AML-193 (cell line): ENCODE measurements at places on chromosomes 12 and 14.
A peak's percentile ranks its signal among the peaks of the same experiment; 100 is the strongest.

DNA sequence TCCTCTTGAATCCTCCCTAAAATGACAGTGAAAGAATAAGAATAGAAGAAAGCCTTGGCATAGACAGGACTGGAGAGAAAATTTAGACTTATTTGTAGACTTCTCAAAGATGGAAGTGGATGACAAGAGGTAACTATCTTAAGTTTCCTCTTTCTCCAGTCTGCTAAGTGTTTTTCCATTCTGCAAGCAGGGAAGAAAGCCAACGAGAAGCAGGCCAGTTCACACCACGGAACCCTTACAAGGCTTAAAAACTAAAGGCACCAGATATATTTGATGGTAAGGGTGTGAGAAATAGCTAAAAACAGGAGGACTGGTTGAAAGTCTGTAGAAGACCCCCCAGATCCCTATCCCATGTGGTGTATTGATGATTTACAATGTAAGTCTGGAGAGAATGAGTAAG lies 82.9 kb upstream of the GPHB5 start:
- no peak for DNase-seq

GRCh38 chr12:91628656-91629055 lies 446.0 kb upstream of the DCN start:
- no peak for DNase-seq

DNA sequence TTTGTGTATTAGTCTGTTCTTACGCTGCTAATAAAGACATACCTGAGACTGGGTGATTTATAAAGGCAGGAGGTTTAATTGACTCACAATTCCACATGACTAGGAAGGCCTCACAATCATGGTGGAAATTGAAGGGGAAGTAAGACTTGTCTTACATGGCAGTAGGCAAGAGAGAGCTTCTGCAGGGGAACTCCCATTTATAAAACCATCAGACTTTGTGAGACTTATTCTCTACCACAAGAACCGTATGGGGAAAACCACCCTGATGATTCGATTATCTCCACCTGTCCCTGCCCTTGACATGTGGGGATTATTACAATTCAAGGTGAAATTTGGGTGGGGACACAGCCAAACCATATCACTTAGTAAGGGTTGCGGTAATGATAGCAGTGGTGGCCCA lies 833.1 kb downstream of the FLRT2 start:
- DNase-seq, result no peak

DNA sequence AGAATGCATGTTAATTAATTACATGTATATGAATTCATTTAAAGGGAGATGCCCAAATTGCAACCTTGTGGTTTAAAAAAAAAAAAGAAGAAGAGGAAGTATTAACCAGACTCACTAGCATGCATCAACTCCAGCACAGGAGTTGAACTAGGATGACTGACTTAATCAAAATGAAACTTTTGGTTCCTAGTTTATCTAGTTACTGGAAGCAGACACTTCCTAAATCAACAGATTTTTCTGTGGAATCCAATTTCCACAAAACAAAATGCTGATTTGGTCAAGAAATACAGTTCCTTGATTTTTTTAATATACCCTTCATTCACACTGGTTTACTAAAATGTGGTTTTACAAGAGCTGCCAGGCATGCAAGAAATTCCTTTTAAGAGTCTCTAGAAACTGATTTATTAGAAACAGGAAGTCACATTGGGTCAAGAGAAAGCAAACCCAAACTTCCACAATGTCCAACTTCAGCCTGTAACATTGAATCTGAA lies 41.6 kb downstream of the ITPR2 start:
- DNase-seq, result peak; percentile 43

- no peak for DNase-seq
Measured at GRCh38 chr14:55190906-55191202, 531 bp downstream of the DLGAP5 start.

- no peak for DNase-seq
Measured at GRCh38 chr14:69711065-69711464, 55.9 kb upstream of the SRSF5 start.

DNA sequence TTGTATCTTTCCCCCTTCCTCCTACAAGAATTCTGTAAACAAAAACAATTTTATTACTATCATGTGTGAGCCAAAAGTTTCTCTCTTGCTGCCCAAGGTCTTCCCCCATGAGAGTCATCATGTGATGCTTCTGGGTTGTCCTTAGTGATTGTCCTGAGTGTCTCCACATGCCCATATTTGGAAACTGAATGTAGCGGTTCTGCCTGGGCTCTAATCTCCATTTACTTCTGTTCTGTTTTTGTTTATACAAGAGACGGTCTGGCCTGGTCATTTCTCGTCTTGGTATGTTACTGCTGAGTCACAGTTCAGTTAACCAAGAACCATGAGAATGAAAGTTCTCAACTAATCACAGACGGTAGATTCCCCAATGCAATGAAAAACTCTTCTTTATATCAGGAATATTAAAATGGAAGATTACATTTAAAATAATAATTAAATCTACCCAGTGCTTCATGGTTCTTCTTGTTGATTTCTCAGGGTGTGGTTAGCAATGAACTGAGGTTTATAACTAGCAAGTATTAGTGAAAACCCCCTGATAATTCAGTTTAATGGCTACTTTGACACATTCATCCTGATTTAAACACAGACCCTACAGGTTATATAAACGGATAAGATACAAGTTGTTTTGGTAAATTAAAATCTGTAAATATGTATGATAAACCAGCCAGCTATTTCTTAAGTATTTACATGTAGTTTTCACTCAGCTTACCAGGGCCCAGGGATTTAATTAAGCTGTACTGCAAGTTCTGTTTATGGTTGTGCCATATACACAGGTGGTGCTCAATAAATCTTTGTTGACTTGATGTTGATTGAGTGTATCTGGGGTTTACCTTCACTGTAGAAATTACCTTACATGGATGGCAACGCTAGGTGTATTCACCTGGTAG lies 81.1 kb downstream of the PELI2 start:
- no peak for DNase-seq

- no peak for DNase-seq
Measured at GRCh38 chr12:46480316-46480715, 107.7 kb upstream of the SLC38A2 start.

DNA sequence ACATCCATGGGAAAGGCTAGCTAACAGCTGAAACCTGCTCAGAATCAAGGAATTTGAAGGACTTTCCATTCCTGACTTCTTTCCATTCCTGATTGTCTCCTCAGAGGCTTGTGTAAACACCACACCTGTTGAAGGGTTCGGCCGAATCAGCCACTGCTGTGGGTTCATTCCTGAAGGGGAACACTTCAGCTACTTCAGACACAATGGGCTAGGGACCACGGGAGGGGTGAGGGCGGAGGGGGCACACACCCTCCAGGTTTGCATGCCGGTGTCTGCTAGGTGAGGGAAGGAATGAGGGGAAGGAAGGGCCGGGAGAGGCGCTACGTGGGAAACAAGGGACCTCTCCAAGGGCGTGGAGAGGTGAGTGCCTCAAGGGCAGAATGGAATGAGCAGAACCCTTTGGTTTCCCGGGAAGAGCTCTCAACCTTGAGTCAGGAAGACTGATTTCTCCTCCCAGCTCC lies 1.3 kb downstream of the GPRC5A start:
- no peak for DNase-seq

DNA sequence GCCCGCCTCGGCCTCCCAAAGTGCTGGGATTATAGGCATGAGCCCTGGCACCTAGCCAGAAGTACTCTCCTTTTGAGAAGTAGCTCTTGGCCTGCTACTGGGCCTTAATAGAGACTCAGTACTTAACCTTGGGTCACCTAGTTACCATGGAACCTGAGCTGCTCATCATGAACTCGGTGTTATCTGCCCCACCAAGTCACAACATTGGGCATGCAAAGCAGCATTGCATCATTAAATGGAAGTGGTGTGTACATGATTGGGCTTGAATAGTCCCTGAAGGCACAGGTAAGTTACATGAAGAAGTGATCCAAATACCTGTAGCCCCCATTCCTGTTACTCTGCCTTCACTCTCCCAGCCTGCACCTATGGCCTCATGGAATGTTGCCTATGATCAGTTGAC lies 18.0 kb upstream of the ATF7 start:
- DNase-seq, result no peak

GRCh38 chr14:102472791-102473150 lies 36.8 kb downstream of the ANKRD9 start:
- no peak for DNase-seq

- DNase-seq, result no peak
Measured at GRCh38 chr12:80142640-80143039, 43.3 kb downstream of the OTOGL start.

GRCh38 chr12:25681580-25681979 lies 128.5 kb upstream of the LMNTD1 start:
- DNase-seq, result no peak

- no peak for DNase-seq
Measured at GRCh38 chr14:61553730-61554641, 141.3 kb upstream of the HIF1A start.

DNA sequence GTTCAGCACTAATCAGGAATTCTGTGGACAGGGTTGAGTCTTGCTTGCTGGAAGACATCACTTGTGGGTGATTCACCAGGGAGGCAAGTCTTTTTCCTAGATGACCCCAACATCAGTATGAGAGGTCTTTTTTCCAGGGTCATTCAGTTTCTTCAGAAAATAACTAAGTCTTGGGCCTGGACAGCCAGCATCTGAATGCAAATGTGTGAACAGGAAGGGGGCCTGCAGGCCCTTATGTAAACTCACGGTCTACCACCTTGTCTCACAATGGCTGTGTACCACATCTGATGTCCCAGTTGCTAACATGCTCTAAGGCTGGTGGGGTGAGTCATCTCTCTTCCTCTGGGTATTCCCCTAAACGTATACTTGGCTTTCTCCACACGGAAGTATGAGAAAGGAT lies 79.2 kb downstream of the HECTD4 start:
- no peak for DNase-seq

- DNase-seq, result no peak
Measured at GRCh38 chr14:77663293-77663692, 44.5 kb downstream of the ALKBH1 start.
